A172 (cell line): ENCODE measurements at places on chromosomes 4 and X. TPM values are rescaled to one million over a fixed set of nuclear protein-coding genes. Genes with fewer than 3 reads are reported as not detected.

DNA sequence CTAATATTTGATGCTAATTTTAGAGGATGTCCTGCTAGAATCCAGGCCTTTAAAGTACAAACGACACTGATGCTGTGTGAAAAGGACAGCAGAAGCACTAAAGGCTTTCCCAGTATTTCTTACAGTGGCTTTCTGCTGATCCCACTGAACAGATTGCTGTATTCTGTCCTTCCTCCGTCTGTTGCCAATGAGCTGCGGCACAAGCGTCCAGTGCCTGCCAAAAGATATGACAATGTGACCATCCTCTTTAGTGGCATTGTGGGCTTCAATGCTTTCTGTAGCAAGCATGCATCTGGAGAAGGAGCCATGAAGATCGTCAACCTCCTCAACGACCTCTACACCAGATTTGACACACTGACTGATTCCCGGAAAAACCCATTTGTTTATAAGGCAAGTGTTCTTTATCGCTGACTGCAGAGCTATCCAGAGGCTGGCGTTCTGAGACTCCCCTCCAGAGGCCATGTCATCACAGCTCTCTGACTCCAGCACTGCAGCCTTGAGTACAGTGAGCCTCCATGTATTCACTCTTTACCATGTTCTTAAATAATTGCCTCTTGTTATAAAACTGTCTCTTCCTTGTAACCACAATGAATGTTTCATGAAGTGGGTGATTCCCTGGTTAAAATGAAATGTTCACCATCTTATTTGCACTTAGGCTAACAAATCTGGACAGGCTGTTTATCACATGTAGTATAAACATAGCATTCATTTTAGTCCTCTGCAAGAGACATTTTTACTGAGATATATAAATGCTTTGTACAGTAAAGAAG lies 43.6 kb downstream of the GUCY1B1 start:
- no peak for DNase-seq

- DNase-seq, result peak; percentile 2
Measured at GRCh38 chr4:67861513-67861912, 22.3 kb downstream of the TMPRSS11D start.

- no peak for DNase-seq
Measured at GRCh38 chr4:167117273-167117672, 117.0 kb downstream of the SPOCK3 start.

- no peak for DNase-seq
Measured at GRCh38 chr4:113788888-113789287, 27.4 kb upstream of the CAMK2D start.

GRCh38 chr4:8207314-8207713 lies 8.2 kb downstream of the SH3TC1 start:
- no peak for DNase-seq

GRCh38 chrX:131938749-131939148 lies 84.4 kb upstream of the STK26 start:
- no peak for DNase-seq

- peak; percentile 35 for DNase-seq
Measured at GRCh38 chrX:22666441-22666840, 333.3 kb upstream of the DDX53 start.

DNA sequence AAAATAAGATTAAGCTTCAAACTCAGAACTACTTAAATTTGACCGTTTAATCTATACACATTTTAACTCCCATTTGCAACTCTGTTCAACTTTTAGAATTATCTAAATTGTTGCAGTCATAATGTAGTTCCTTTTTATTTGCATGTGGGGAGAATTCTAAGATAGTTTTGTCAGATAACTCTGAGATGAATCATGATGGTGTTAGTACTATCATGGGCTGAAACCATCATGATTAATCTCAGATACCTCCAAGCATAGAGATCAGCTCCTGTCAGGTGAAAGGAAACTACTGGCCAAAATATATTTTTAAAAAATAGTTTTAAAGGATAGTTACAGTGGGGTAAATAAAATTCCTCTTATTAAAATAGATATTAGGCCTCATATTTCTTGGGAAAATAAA lies 39.0 kb downstream of the FBXO8 start:
- peak; percentile 13 for DNase-seq

DNA sequence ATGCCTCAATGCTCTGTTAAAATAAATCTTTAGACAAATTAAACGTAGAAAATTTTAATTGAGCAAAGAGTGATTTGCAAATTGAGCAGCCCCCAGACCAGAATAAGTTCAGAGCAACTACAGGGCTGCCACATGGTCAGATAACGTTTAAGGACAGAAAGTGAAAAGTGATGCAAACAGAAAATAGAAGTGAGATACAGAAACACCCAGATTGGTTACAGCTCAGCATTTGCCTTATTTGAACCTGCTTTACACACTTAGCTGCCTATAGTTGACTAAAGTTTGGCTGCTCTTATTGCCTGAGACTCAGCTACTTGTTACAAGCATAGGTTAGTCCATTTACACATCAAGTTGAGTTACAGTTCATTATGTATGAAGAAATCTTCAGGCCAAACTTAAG lies 1800.8 kb upstream of the PCDH10 start:
- DNase-seq, result no peak

- no peak for DNase-seq
Measured at GRCh38 chrX:11267425-11267824, 25.8 kb upstream of the AMELX start.

GRCh38 chr4:5707778-5708448 lies 446 bp downstream of the EVC2 start:
- no peak for DNase-seq

GRCh38 chr4:25020236-25020635 lies 10.5 kb downstream of the LGI2 start:
- peak; percentile 3 for DNase-seq

GRCh38 chrX:44155126-44155525 lies 181.9 kb upstream of the NDP start:
- DNase-seq, result no peak

MAML3 gene
- 0.07 and 0.14 TPM in 2 replicates for total RNA-seq

PRRG3 gene
- total RNA-seq, result not detected in 2 replicates

CACNA1F gene
- total RNA-seq, result not detected in 2 replicates

GPR50 gene
- total RNA-seq, result not detected in 2 replicates

PAK3 gene
- 0.07 TPM in 1 of 2 replicates, not detected in the other for total RNA-seq

STPG2 gene
- total RNA-seq, result 0.19 TPM in 1 of 2 replicates, not detected in the other
